Stimulated activated CD8-positive, alpha-beta memory T cell treated with anti-CD3 and anti-CD28 coated beads, Interleukin-4, amount 100 ng/mL, for 1 hour (primary cell): ENCODE measurements at places on chromosomes 3 and 15.
A peak's percentile ranks its signal among the peaks of the same experiment; 100 is the strongest.

- DNase-seq = no peak
Measured at GRCh38 chr15:50024281-50024680, 94.8 kb downstream of the ATP8B4 start.

DNA sequence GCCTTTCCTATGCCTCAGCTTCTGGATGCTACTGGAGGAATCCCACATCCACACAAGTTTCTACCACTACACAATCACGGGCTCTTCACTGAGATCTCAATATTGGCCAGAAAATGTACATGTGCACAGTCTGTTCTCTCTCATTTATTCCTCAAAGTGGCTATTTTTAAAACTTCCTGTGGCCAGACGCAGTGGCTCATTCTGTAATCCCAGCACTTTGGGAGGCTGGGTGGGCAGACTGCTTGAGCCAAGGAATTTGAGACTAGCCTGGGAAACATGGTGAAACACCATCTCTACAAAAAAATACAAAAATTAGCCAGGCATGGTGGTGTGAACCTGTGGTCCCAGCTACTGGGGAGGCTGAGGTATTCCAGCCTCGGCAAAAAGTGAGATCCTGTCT is 91.4 kb upstream of the PRTG start:
- DNase-seq = no peak

- DNase-seq = no peak
Measured at GRCh38 chr3:46393554-46394434, 13.1 kb downstream of the CCR5AS start.

DNA sequence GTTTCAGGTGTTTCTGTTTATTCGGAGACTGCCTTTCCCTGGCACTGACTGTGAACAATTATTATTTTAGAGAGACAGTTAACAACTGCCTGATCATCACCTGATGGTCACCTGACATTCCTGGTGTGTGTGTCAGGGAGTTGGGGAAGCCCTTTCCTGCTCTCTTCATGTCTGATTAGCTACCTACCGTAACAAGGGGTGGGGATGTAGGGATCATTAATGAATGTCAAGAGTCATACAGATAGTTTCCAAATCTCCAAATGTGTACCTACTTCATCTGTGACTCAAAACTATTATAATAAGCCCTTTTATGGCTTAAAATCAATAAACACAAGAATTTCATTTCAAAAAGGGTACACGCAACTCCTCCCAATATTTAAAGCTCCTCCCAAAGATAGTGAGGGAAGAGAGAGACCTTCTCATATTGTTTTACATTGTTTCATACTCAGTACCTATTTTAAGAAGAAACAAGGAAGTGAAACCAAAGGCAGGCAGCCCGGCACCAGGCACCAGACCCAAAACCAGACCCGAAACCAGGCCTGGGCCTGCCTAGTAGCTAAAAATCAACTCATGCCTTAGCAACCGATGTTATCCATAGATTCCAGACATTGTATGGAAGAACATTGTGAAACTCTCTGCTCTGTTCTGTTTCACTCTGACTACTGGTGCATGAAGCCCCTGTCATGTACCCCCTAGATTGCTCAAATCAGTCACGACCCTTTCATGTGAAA is 844.9 kb upstream of the ALCAM start:
- DNase-seq = no peak

DNA sequence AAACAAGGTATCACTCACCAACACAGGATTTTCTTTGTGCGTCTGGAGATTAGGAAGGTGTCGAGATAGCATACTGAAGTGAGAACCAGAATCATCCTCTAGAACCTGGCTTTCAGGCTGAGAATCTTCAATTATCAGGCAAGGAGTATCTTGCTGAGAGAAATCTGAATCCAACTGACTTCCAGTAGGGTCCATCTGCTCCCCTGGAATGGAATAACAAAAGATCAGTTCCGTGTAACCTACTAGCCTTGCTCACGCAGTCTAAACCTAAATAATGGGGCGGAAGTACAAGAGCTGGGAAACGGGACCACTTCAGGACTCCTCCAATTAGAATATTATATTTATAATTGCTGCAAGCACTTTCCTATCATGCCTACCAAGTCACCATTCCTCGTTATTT is 690 bp downstream of the TP53BP1 start:
- no peak for DNase-seq

DNA sequence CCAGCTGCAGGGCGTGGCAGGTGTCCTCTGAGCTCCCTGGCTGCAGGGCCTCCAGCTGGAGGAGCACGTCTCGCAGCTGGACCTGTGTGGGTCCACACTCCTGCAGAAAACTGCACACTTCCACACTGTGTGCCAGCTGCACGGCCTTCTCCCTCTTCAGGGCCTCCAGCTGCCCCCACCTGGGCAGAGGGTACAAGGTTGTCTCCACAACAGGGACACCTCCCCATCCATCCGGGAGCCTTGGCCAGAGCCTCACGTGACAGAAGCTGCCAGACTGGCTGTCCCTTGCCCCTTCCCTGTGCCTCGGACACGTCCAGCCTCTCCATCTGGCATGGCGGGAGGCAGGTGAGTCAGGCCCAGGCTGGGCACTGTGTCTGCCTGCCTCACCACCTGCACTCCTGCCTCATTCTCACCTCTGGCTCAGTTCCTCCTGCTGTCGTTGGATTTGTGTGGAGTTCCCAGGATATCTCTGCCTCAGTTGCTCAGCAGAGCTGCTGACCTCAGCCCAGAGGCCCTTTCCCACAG is 14.5 kb downstream of the SPTBN5 start:
- no peak for DNase-seq

- peak; percentile 32 for DNase-seq
Measured at GRCh38 chr15:91852741-91853510, 582 bp upstream of the SLCO3A1 start.

DNA sequence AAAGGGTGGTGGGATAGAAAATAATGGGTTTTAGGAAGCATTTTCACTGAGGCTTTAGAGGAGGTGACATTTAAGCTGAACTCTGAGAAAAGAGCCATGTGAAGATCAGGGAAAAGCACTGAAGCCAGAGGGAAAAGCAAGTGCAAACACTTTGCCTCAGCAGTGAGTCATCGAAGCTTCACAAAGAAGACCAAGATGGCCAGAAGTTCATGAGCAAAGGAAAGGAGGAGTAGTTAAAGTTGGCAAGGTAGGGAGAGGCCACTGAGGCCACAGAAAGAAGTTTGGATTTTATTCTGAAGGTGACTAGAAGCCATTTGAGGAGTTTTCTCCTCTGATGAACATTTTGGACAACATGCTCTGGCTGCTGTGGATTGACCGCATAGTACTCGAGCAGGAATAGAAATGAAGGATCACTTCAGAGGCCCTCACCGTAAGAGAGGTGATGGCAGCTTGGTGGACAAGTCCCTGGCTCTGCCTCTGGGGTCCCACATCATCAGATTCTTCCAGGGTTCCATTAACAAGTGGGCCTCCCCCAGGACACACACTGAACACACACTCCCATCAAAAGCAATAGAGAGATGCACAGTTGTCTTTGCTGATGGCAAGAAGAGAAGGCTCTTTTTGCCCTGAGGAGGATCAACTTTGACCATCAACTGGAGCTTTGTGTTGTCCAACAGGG is 75.5 kb downstream of the TOP2B start:
- no peak for DNase-seq
